ENCODE measurements at places on chromosomes 3 and 15. TPM values are rescaled to one million over a fixed set of nuclear protein-coding genes. Genes with fewer than 3 reads are reported as not detected.

DNA sequence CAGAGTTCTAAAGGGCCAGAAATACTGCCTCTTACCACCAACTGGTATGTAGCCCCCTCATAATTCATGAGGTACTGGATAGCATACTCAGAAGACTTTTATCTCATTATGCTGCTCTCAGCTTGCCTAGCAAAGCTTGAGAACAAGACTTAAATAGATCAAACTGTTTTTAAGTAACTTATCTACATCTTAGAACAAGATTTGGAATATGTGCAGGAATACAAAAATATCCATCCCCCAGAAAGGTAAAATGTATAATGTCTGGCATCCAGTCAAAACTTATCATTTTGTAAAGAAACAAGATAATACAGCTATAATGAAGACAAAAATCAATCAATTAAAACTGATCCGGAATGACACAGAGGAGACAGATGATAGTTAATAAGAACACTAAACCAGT, 400.4 kb upstream of the TGFBR2 start:
- DNase-seq, result no peak

GRCh38 chr15:74548241-74548640, 7.2 kb downstream of the ARID3B start:
- no peak for DNase-seq

GRCh38 chr3:4899710-4900109, 79.5 kb upstream of the BHLHE40 start:
- peak; percentile 54 for DNase-seq

Gene CELSR3
- 1.3 TPM for total RNA-seq

Measured in uterus (tissue), 4 donors.